ENCODE measurements at places on chromosomes 3 and 15.
A peak's percentile ranks its signal among the peaks of the same experiment; 100 is the strongest.

DNA sequence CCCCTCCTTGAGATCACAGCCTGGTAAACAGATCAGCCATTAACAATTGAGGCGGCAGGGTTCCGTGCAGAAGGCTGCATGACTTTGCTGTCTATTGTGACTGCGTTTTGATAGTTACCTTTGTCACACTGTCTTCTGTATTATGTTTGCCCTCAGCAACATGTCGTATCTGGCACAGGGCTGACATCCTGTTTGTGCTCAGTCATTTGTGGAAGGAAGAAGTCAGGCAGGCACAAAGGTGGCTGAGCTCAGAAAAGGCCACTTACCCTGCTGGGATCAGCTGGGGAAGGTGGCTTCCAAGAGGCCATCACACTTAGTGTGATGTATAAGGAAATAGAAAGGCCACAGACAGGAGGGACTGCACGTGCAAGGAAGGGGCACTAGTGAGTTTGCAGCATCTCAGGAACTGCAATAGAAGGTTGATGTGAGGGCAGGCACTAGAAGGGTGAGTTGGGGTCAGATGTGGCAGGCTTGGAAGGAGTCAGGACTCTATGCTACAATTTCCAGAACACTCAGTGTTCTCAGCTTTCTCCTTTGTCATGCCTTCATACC lies 13.4 kb downstream of the PML start:
- no peak for DNase-seq

DNA sequence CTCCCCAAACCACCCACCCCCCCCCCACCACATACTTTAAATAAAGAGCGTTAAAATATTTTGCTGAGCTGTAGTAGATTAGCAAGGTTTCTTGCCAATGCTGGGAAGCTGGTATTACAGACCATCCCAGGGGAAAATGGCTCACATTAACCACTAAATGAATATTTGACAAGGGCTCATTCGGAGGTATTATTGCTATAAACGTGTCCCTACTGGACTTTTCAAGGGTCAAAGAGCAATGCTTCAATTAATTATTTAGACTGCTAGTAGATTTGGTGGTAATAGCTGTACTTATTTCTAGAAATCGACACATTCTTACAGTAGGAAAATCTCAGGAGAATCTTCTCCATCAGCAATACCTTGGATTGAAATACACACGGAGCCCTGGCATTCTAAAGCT lies 5.2 kb downstream of the SOX2 start:
- no peak for DNase-seq

- DNase-seq, result no peak
These were observed 55.0 kb downstream of the BDH1 start for GRCh38 chr3:197500812-197501211.

DNA sequence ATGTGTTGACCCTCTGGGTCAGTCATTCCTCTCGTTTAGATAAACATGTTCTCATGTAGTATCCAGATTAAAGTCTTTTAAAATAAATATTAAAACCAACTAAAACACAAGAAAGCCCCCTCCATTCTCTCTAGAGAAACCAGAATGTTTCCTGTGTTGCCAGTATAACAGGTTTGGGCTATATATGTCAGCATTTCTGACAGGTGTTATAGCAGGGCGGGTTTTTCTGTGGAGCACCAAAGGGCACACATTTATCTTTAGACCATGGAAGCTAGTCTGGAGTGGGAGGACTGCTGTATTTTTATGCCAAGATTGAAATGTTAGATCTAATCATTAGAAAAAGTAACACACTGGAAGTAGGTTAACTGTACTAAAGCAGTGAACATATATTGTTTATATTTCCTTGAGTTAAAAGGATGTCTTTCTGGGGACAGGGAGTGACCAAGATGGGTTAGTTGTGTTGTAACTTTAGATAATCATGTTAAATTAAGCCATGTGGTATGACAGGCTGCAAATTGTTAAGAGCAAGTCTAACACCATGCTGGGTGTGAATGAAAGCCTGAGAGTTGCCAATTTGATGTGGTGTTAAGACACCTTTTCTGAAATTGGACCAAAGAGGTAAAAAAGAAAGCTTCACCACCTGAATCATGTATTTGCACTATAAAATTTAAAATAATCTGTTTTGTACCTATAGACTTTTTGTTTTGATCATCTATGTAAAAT lies 15.6 kb downstream of the KCTD6 start:
- DNase-seq, result no peak

DNA sequence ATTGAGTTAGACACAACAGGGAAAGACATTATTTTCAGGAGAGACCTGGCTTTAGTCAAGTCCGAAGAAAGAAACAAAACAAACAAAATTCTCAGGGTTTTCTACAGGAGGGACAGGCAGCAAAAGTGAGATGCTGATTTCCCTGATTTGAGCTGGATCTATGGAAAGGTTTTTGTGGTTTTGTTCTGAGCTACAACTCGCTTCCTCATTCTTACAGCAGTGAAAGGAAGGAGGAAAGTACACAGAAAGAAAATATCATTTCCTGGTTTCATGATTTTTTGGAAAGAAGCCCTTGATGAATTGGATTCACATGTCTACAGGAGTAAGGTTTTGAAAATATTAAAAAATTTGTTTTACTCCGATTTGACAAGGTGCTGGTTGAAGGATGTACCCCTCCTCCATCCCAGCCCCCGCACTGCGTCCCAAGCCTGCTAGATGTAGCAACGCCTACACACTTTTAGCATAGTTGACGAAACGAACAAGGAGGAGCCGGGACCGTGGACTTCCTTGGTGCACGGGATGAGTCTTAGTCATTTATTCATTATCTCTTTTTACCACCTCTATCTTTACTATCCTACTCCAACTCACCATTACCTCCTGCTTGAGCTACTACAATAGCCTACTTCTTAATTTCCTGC lies 10.8 kb downstream of the PRICKLE2 start:
- no peak for DNase-seq

DNA sequence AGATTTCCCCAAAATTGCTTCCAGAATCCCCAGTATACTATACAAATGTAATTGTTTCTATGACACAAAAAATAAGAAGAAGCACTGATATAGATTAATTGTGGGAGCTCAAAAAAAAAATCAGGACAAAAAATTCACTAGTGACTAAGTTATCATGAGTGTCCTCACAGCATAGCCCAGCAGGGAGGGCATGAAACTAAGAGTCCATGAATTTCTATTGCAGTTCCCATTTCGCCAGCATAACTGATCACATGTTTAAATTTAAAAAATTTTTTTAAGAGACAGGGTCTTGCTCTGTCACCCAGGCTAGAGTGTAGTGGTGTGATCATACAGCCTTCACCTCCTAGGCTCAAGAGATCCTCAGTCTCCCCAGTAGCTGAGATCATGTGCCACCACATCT lies 10.6 kb downstream of the NCEH1 start:
- DNase-seq, result no peak

- no peak for DNase-seq
These were observed 34.9 kb upstream of the NRROS start for GRCh38 chr3:196604548-196604947.

DNA sequence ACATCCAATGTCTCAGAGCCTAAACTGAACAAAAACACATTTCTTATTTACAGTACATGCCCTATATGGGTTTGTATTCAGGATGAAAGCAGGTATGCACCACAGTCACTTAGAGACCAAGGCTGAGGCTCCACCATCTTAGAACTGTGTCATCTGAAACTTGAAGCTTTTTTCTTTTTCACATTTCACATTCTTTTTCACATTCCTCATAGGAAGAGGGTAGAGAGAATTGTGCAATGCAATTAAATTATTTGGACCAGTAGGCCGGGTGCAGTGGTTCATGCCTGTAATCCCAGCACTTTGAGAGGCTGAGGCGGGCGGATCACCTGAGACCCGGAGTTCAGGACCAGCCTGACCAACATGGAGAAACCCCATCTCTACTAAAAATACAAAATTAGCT lies 591.0 kb downstream of the MECOM start:
- DNase-seq, result no peak

DNA sequence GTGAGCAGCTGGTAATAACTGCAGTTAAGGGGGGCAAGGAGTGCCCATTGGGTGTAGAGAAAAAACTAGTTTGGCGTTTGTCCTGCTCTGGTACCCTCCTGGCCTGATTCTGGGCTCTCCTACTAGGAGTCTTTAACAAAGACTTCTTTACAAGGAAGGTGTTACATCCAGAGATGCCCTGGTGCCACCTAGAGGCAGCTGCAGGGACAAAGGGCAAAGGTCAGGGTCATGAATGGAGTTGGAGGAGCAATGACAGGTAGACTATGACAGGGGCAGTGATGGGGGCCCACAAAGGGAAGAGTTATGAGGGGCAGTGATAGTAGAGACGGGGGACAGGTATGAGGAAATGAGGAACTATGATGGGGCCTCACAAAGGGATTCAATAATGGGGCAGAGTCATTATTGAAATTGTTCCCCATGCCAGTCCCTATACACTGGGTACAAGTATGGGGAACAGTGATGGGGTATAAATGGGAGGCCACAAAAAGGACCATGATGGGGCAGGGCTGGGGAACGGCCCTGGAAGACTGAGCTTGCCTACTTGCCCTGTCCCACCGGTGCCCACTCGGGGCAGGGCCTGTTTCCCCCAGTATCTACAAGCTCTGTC lies 7.9 kb downstream of the CCDC71 start:
- peak; percentile 45 for DNase-seq

DNA sequence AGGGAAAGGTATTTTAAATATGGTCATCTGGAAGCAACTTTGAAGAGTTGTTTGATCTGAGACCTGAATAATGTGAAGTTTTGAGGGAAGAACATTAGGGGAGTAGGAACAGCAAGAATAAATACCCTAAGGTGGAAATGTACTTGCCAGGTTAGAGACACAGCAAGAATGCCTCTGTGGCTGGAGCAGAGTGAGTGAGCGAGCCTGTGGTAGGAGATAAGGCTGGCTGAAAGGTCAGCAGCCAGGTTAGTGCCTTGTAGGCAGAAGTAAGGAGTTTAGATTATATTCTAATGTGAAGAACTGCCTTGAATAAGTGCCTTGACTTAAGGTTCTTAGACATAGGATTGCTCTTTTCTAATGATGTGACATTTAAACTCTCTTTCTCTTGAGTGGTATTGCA lies 18.3 kb downstream of the LRRC49 start:
- DNase-seq, result no peak

DNA sequence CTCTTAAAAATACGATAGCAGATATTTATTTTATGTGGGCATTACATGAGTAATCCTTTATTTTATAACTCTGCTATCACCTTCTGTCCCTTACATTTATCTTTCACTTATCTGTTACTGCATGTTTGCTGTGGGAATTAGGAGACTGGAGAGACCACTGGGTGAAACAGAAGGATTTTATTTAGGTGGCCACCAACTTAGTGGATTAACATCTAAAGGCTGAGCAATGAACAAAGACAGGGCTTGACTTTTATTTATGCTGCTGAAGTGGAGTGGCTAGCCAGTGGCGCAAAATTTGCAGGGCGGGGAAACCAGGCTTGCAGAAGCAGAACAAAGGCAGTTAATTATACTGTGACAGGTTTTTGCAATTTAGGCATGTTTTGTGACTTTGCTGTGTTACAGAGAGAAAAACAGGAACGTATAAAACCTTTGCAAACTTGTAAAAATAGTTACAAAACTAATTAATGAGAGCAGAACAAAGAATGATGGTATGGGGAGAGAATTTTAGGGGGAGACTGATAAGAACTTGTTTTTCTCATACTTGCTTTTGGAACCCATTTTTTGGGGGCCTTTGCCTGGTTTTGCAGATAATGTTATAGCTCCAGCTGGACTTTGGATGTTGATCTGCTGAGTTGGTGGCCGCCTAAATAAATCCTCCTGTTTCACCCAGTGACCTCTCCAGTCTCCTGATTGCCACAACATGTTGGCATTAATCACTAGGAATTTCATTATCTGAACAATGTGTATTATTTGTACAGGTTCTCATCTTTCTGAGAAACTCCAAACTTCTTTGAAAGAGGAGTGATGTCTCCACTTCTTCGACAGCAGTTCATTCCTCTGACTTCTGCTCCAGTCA lies 18.0 kb downstream of the KLHL24 start:
- DNase-seq, result no peak

GRCh38 chr3:140736863-140737460 lies 59.1 kb downstream of the TRIM42 start:
- no peak for DNase-seq

GRCh38 chr3:173410849-173411248 lies 13.3 kb downstream of the NLGN1 start:
- DNase-seq, result no peak

DNA sequence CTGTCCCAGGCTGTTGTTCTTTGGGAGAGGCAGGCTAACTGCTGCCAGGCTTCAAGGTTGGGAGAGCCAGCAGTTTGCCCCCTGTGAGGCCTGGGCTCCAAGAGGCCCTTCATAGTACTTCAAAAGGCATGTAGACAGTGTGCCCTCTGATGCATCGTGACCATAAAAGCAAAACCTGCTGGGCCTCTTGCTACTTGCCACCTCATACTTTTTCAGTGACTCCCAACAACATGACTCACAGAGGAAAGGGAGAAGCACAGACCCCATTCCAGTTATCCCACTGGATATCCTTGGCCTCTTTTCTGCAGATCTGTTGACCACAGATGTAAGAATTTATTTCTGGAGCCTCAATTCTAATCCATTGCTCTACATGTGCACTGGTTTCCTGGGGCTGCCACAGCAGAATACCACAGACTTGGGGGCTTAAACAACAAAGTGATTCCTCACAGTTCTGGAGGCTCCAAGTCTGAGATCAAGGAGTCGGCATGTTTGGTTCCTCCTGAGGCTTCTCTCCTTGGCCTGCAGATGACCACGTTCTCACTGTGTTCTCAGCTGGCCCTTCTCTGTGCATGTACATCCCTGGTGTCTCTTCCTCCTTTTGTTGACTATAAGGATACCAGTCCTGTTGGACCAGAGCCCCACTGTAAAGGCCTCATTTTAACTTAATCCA lies 8.9 kb upstream of the NSMCE3 start:
- no peak for DNase-seq

DNA sequence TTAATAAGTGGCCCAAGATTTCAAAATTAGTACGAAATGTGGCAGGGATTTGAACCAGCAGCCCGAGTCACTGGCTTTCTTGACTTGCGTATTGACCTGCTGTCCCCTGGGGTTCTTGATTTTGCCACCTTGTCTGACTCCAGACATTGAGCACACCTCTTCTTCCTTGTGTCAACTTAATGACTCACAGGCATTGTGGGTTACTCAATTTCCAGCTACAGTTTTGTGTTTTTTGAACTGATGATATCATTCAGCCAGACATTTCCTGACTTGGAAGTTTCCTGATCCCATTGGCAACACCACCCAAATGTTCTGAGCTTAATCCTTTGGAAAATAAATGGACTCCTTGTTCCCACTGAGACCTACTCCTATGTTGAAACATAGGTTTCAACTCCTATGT lies 64.2 kb downstream of the MOBP start:
- no peak for DNase-seq

GRCh38 chr3:8239718-8240695 lies 261.6 kb upstream of the LMCD1 start:
- no peak for DNase-seq

GRCh38 chr3:20230954-20231353 lies 44.9 kb upstream of the SGO1 start:
- no peak for DNase-seq

- DNase-seq, result no peak
These were observed 565.8 kb upstream of the DPPA4 start for GRCh38 chr3:109903100-109903499.

All from stimulated activated CD4-positive, alpha-beta T cell treated with anti-CD3 and anti-CD28 coated beads, TNF-alpha, amount 100 ng/mL, for 4 hours (primary cell).